Ecto neural progenitor cell (in vitro differentiated cells): ENCODE measurements at places on chromosomes 7 and 10.

GRCh38 chr10:99555825-99556523 lies 23.2 kb downstream of the NKX2-3 start:
- no peak for DNase-seq

GRCh38 chr10:16280595-16280994 lies 156.2 kb upstream of the PTER start:
- no peak for DNase-seq

GRCh38 chr7:69653806-69654205 lies 55.5 kb downstream of the AUTS2 start:
- no peak for DNase-seq

DNA sequence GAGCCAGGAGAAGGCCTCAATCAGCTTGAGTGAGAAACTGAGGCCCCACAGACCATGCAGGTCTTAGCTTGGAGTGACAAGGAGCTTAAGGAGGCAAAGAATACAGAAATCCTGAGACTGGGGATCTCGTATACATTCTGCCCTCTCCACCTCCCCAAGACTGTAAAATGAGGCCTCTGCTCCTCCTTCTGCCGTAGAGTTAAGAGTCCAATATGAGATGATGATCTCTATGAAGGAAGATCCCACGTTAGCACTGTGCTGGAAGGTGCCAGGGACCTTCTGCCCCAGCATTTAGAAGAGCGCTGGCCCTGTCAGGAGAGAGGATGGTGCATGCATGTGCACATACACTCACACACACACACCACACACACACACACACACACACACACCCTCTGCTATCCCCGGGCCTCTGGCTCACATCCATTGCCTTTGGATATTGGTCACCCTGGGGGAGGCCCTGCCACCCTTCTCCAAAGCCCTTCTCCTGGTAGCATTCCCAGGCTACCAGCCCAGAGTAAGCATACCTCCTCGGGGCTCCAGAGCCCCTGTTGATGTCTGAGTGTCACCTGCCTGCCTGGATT lies 15.0 kb downstream of the ZCCHC24 start:
- DNase-seq, result no peak

- DNase-seq, result no peak
Observed at GRCh38 chr7:154416714-154417113, 364.5 kb downstream of the DPP6 start.

DNA sequence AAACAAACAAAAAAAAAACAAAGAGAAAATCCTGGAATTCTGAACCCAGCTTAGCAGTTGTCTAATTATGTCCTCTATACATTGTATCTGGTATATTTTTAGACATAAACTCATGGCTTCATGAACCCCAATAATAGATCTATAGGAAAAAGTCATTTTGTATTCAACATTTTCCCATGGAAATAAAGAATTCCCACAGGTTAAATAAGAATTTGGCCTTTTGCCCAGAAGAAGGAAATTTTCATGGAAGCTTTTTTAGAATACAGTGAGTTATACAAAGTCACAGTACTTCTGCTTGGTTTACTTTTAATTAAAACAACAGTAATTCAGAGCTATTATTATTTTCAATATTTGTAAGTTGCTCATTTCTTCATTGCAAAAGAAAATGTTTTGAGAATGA lies 2.1 kb upstream of the PRKG1 start:
- DNase-seq, result no peak

DNA sequence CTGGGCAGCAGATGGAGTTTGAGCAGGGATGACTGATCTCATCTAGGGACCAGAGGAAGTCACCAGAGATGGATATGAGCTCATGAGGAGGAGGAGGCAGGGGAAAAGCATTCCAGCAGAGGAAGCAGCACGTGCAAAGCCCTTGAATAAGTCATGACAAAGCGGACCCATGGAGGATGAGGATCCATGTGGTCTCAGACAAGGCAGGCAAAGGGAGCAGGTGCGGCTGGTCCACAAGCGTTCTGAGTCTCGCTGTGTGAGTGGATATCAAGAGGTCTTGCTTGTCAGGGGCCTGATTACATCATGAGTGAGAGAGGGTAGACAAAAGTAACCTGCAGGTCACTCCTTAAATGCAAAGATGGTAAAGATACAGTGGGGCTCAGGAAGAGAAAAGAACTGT lies 307.6 kb downstream of the GRID1 start:
- no peak for DNase-seq

- no peak for DNase-seq
Observed at GRCh38 chr7:55052741-55053427, 34.1 kb downstream of the EGFR start.

DNA sequence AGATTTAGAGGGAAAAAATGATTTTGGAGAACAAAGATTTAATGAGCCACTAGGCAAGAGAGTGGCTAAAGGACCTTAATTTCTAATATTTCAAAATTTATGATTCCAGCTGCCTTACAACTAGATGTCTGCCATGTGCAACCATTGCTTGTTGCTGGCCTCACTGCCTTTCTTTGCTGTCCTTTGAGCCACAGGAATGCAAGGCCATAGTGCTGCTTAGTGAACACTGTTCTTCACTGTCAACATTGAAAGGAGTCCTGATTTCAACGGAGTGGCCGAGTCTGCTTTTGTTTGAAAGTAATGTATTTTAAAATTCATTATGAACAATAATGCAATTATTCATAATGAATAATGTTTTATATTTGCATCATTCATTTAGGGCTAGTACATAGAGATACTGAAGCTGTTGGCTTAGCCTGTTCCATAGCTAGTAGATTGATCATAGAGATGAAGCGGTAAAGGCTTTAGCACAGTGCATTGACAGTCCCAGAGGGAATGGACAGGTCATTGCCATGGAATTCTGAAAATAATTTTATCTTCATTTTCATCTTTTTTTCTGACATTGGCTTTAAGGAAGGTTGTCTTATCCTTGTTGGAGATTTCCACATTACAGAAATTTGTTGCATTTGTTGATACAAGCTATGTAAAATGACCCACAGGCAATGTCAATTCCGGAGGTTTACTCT lies 544.1 kb downstream of the AUTS2 start:
- no peak for DNase-seq

DNA sequence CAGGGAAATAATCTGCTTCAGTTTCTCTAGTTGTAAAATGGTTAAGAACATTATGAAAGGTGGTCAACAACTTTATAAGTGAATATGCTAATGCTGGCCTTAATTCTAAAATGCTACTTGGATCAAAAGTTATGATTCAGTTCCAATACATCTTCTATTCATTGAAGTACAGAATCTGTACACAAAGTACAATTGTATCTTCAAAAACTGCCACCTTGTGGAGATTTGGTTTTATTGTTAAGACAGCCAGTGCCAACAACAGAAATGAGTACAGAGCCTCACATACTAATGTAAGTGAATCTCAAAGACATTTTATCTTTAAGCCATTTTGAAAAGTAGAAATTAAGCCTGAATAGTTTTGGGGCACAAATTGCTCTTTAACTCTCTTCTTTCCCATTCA lies 194.0 kb downstream of the CFTR start:
- DNase-seq, result no peak

DNA sequence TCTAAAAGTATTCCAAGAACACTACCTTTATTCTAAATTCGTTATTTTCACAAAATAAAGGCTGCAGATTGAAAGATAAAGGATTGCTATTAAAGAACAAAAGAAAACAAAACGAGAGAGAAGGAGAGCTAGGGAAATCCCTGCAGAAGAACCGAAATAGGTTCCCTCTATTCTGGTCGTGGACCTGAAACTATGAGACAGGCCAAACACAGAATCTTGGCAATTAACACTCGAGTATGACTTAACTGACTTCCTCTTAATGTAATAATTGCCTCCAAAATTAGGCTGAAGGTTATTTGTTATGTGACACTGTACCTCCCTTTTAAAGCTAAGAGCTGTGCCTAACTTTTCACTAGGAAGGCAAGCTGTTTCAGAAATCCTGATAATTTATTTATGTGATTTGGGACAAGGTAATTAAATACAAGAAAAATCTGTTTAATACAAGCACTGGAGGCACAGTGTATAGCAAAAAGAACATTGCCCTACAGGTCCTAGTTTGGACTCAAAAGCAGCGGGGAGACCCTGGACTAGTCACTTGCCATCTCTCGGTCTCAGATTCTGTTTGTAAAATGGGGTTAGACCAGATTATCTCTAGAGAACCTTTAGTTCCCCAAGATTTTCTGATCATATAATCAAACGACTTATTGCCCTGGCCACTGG lies 11.6 kb downstream of the NAMPT start:
- no peak for DNase-seq

DNA sequence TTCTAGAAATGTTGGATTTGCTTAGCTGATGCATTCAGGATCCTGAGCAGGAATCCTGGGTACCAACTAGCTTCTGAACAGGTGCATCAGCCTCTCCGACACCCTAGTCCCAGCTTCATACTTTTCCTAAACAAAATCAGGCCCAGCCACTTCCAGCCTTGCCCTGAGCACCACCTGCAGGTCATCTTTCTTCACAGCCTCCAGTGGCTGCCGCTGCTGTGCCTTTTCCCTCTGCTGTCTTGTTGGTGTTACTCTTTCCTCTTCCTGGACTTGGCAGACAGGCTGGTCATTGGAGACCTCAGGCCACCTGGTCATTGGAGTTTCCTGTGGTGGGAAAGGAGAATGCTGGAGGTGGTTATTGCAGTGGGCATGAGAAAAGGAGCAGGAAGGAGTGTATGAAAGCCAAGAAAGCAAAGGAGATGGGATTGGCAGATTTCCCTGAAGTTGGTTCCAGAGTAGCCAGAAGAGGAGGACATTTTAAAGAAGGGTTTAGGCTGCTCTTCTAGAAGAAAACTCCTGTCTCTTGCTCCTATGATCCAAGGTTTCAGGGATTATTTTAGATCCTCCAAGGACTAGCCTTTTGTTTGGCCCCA lies 48.2 kb upstream of the NFKB2 start:
- DNase-seq, result peak; percentile 70

GRCh38 chr7:134639683-134640279 lies 6.9 kb upstream of the BPGM start:
- DNase-seq, result no peak

GRCh38 chr7:92836489-92836999 lies at the start of gene CDK6:
CDK6 (minus strand) TSS chr7:92836573; CDS start chr7:92833323, 3,250 bp downstream.
- DNase-seq, result peak; percentile 76

GRCh38 chr10:30435073-30435422 lies 1.1 kb downstream of the MAP3K8 start:
- DNase-seq, result no peak

DNA sequence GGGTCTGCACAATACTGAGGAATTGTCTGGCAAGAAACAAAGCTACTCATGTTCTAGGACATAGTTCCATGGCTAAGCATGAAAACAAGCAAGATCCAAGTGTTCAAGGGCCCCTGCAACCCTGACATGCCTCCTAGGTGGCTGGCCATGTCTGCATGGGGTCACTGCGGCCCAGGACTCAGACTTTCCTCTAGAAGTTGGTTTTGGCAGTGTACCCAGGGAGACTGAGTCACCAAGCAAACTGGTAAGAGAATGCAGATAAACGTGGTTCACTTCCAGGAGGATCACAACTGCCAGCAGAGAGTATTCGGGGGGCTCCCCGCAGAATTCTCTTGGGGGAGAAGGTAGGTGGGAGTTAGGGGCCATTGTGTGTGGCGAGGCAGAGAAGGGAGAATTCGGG lies 7.4 kb upstream of the PFKFB3 start:
- no peak for DNase-seq

DNA sequence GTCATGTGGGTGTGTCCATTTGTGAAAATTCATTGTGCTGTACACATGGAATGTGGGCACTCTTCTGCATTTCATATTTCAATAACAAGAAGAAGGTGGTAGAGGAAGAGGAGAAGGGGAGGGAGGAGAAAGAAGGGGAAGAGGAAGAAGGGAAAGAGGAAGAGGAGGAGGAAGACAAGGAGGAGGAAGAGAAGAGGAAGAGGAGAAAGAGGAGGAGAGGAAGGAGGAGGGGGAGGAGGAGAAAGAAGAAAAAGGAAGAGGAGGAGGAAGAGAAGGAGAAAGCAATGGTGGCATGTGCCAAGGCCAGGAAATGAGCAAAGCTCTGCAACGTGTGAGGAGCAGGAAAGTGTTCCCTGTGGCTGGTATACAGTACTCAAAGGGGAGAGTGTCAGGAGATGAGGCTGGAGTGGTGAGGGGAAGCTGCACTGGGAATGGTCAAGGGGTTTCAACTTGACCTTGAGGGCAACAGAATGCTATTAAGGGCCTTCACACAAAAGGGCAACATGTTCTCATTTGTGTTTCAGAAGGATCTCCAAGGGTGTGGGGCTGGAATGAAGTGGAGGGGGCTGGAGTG lies 40.5 kb downstream of the WNT2 start:
- no peak for DNase-seq

DNA sequence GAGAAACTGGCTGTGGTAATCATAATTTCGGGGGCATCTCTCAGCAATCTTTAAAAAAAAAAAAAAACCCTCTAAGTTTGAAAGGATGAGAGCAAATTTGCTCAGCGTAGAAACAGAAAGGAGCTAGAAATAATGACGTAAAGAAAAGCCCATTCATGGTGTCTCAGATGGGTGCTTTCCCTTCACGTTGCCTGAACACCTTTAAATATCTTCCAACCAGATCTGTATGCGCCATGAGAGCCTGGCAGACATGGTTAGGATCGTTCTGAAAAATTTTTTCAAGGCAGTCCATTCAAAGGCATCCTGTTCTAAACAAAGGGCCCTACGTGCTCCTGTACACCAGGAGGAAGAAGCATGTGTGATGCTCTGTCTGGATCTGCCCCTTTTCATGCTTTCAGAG lies 141.2 kb upstream of the C1QL3 start:
- DNase-seq, result no peak

DNA sequence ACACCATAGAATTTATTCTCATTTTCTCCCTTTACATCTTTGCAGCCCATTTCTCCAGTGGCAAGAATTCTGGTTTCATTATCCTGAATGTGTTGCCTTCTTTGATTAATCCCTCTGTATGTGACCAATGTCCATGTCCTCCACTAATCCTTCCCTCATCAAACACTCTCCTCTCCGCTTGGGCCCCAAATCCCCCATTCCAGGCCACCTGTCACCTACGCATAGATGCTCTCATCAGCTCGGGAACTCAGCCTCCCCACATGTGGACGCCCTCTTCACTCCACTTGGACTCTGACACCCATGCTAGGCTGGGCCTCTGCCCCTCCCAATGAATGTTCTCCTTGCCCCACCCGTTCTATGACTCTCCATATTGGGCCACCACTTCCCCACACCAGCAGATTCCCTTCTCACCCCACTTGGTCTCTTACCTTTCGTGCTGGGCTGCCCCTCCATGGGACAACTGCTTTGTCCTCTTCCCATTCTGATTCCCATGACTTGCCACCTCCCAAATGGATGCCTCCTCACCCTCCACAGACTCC lies 18.7 kb upstream of the RBM20 start:
- DNase-seq, result no peak

- DNase-seq, result no peak
Observed at GRCh38 chr10:27683226-27683625, 62.4 kb downstream of the MKX start.

GRCh38 chr7:151824373-151824933 lies 52.5 kb downstream of the PRKAG2 start:
- no peak for DNase-seq
